ENCODE measurements at places on chromosomes 16 and 17.

DNA sequence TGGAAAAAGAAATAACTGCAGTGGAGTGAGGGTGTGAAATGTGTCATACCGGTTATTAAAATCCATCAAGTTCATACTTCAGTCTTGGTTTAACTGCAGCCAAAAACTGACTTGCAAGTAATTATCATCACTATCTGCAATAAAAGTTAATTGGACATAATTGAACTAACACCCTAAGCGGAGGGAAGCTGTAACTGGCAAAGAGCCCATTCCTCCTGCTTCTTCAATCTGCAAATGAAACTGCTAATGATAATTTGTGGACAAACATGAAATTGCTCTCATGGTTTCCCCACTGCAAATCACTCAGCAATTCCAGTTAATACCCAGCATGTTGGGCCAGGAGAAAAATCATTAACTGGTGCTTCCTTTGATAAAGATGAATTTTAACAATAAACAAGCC, 46.5 kb downstream of the FAM222B start:
- DNase-seq, result no peak

GRCh38 chr16:78134944-78135619, 35.6 kb downstream of the WWOX start:
- DNase-seq, result no peak

GRCh38 chr16:88638323-88639230, at the start of gene IL17C:
TSS of gene IL17C (plus strand) at chr16:88638572. CDS start at chr16:88638642, 70 bp downstream.
- peak; percentile 68 for DNase-seq

GRCh38 chr17:17745476-17746455, 64.5 kb downstream of the RAI1 start:
- DNase-seq, result no peak

- DNase-seq, result no peak
Measured at GRCh38 chr16:30669903-30670824, 11.9 kb downstream of the FBRS start.

GRCh38 chr17:50687200-50688066, 20.3 kb downstream of the ANKRD40 start:
- DNase-seq, result no peak

DNA sequence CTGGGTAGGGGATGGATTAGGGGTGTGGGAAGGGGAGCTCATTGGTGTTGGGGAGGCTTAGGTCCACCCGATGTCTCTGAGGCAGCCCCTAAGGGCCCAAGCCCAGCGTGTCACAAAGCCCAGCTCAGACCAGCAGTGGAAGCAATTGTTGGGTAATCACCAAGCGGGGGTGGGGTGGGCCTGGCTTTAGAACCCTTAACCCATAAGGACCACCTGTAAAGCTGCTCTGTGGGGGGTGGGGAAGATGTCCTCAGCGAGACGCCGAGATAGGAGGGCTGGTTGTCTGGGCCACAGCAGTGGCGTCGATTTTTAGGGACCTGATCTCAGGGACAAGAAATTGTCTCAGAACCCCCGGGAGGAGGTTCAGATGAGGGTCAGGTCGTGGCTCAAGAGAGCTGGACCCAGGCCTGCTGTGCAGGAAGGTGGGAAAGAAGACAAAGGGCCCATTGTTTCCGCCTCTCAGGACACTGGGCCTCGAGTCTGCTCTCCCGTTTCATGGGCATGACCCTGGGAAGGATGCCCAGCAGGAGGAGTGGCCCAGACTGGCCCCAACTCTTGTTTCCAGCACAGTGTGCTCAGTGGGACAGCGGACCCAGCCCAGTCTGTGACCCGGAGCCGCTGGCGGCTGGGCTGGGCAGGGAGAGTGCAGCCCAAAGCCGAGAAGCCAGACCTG, 15.9 kb downstream of the ST6GALNAC2 start:
- DNase-seq, result no peak

DNA sequence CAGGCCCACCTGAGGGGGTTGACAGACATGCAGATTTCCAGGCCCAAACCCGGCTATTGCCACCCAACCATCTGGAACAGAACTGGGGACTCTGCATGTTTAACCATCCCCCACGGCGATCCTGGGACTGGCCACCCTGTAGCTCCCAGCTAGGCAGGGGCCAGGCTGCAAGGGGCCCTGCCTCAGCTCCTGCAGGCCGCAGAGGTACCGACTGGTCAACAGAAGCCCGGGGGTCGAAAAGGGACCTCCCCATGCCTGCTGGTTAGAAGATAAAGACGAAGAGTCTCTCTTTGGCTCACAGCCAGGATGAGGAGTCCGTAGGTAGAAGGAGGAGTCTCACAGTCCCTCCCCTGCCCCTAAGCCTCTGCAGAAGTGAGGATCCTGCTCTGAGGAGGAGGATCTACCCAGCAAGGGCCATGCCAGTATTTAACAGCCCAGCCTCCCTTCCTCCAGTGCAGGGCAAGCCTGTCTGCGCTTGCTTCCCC, 223.4 kb upstream of the TNRC6C start:
- no peak for DNase-seq

GRCh38 chr17:44754276-44754675, 4.5 kb upstream of the ADAM11 start:
- DNase-seq, result no peak

- no peak for DNase-seq
Measured at GRCh38 chr17:34703533-34703932, 124.2 kb downstream of the TMEM132E start.

GRCh38 chr17:31570951-31571892, 179.7 kb downstream of the RAB11FIP4 start:
- no peak for DNase-seq

- no peak for DNase-seq
Measured at GRCh38 chr17:46042925-46043324, 43.9 kb downstream of the STH start.

- no peak for DNase-seq
Measured at GRCh38 chr17:17104494-17104893, 62.2 kb downstream of the MPRIP start.

GRCh38 chr17:38598536-38598935, 7.2 kb downstream of the SRCIN1 start:
- DNase-seq, result peak; percentile 89

GRCh38 chr17:57121308-57122042, 36.4 kb downstream of the AKAP1 start:
- DNase-seq, result no peak

- no peak for DNase-seq
Measured at GRCh38 chr16:27245276-27246172, 23.0 kb downstream of the NSMCE1 start.

- no peak for DNase-seq
Measured at GRCh38 chr17:54967621-54968261, 713 bp downstream of the COX11 start.

GRCh38 chr17:27489045-27489715, 32.9 kb downstream of the KSR1 start:
- no peak for DNase-seq

DNA sequence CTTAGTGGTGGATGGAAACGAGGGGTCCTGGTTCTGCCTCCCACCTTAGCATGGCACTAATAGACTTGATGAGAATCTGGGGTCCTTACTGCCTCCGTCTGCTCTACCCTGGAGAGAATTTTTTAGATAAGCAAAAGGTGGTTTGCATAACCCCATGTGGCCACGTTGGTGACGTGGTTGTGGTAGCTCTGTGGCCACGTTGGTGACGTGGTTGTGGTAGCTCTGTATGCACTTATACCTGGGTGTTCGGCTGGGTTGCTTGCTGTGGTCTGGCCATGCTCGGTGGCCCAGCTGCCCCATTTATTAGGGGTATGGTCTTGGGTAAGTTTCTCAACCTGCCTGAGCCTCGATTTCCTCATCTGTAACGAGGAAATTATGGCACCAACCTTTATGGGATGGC, 13.0 kb downstream of the SPIRE2 start:
- no peak for DNase-seq

- no peak for DNase-seq
Measured at GRCh38 chr17:65064452-65065019, 8.0 kb upstream of the GNA13 start.

DNA sequence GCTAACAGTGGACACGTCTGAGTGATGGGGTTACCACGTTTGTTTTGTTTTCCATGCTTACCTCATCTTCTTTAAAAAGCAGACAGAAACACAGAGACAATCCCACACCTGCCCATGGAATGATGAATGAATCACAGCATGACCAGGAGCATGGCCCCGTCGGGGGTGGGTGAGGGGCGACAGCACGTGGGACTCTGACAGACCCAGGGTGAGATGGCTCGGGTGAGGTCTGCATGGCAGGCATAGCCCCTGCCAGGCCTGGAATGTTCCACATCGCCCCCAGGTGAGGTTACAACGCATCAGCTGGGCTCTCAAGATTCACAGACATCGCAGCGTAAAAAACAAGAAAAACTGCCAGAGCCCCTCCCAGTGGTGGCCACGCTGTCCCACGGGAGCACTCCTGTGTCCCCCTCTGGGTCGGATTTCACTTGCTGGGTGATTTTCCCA, 18.1 kb downstream of the SLC7A5 start:
- no peak for DNase-seq

- no peak for DNase-seq
Measured at GRCh38 chr17:19343671-19344151, 18.8 kb downstream of the B9D1 start.

DNA sequence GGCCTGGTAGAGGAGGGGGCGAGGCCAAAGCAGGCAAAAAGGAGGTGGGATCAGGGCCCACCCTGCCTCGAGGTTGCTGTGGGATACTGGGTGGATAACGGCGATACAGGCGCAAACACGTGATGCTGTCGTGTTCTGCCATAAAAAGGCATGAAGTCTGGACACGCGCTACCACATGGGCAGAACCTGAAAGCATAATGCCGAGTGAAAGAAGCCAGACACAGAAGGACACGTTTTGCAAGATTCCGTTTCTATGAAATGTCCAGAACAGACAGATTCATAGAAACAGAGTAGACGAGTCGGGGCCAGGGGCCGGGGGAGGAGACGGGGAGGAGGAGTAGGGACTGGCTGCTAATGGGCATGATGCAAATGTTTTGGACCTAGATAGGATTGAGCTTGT, 43.5 kb downstream of the ZDHHC7 start:
- no peak for DNase-seq

- no peak for DNase-seq
Measured at GRCh38 chr17:77356109-77356689, 215.4 kb downstream of the SEC14L1 start.

- no peak for DNase-seq
Measured at GRCh38 chr17:44918006-44918405, 2.7 kb upstream of the GFAP start.

- DNase-seq, result no peak
Measured at GRCh38 chr17:37392024-37392590, 14.5 kb downstream of the ACACA start.

DNA sequence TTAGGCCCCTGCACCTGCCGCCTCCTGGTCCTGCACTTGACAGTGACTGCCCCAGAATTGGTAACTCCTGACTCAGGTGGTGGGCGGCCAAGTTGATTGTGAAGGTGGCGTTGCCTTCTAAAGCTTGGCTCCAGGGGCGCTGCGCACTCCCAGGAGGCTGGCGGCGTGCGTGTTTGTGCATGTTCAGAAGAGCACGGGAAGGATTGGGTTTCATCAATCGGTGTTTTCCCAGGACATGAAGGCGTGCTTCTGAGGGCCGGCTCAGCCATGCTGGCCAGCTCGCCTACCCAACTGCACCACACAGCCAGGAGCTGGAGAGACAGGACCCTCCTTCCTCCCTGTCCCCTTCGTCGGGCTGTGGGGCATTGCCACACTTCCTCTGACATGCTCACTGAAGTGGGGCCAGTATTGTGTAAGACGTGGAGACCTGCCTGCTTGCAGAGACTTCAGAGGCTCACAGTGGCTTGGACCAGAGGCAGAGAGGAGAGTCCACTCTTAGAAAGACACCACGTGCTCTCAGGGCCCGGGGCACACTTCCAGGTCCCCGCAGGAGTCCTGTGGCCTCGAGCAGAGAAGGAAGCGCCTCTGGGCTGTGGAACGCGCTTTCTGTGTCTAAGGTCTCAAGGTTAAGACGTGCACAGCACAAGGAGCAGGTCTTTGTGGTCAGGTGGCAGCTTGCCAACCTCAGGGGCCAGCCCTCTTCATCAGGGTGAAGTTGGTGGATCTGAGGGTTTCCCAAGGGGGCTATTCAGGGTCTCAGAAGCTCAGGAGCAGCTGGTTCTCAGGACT, 2.8 kb downstream of the RAB40C start:
- DNase-seq, result peak; percentile 74

- DNase-seq, result no peak
Measured at GRCh38 chr16:51756447-51757123, 605.5 kb upstream of the SALL1 start.

DNA sequence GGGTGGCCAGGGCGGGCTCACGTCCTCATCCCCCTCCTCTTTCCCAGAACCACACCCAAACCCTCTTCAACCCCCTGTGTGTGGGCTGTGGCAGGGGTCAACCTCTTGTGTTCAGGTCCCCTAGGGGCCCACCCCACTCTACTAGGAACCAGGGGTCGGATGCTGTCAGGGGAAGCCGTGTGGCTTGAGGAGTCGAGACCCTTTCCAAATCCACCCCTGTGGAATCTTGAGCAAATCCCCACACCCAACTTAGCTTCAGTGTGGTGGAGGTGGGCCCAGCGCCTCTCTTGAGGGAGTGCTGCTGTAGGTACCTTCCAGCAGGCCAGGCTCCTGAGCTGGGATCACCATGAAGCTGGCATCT, 121.5 kb downstream of the MRM1 start:
- no peak for DNase-seq
